ENCODE measurements at places on chromosomes 4 and X.

- no peak for DNase-seq
These were observed 3.7 kb downstream of the MTMR1 start for GRCh38 chrX:150696866-150697265.

DNA sequence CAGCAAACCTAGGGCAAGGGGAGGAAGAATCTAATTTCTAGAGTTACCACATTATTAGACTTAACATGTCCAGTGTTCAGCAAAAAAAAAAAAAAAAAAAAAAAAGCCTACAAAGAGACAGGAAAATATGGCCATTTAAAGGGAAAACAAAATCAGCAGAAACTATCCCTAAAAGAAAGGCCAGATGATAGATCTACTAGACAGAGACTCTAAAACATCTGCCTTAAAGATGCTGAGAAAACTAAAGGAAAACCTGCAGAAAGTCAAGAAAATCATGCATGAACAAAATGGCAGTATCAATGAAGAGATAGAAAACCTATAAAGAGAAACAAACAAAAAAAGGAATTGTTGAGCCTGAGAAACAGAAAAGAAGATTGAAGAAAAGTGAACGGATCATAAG, 43.8 kb downstream of the NELFA start:
- DNase-seq: no peak

DNA sequence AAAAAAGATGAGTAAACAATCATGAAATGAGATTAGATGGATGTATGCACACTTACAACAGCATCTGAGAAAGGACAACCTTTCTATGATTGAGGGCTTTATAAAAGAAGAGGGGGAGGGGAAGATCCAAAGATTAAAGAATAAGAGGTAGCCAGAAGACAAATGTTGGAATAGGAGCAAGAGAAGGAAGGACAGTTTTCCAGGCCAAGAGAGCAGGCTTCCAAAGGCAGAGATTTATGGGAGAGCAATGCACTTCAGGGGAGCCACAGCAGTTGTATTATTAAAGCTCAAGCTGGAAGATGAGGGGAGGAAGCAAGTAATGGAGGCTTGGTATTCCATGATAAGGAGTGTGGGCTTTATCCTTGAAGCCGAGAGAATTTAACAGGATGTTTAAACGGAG, 110.3 kb upstream of the PTPN13 start:
- DNase-seq: no peak

GRCh38 chr4:110372485-110372884, 103.5 kb upstream of the ENPEP start:
- DNase-seq: no peak

GRCh38 chr4:62051332-62051731, 851.2 kb downstream of the ADGRL3 start:
- no peak for DNase-seq

GRCh38 chr4:167221084-167221483, 13.2 kb downstream of the SPOCK3 start:
- DNase-seq: no peak

DNA sequence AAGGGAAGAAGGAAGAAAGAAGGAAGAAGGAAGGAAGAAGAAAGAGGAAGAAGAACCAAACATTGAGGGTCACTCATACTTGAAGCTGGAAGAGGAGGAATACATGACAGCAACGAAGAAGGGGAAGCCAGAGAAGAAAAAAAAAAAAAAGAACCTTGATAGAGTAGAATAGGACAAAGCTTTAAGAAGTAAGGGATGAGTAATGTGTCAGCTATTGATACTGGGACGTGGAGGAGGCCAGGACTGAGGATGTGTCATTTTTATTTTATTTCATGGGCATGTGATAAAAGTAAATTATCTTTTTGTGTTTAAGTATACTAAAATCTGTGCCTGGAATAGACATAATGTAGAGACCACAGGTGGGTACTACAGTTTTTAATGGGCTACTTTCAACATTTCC, 6.4 kb downstream of the EDA2R start:
- DNase-seq: peak; percentile 29

- DNase-seq: no peak
These were observed 90.7 kb upstream of the PCDH18 start for GRCh38 chr4:137623013-137623412.

DNA sequence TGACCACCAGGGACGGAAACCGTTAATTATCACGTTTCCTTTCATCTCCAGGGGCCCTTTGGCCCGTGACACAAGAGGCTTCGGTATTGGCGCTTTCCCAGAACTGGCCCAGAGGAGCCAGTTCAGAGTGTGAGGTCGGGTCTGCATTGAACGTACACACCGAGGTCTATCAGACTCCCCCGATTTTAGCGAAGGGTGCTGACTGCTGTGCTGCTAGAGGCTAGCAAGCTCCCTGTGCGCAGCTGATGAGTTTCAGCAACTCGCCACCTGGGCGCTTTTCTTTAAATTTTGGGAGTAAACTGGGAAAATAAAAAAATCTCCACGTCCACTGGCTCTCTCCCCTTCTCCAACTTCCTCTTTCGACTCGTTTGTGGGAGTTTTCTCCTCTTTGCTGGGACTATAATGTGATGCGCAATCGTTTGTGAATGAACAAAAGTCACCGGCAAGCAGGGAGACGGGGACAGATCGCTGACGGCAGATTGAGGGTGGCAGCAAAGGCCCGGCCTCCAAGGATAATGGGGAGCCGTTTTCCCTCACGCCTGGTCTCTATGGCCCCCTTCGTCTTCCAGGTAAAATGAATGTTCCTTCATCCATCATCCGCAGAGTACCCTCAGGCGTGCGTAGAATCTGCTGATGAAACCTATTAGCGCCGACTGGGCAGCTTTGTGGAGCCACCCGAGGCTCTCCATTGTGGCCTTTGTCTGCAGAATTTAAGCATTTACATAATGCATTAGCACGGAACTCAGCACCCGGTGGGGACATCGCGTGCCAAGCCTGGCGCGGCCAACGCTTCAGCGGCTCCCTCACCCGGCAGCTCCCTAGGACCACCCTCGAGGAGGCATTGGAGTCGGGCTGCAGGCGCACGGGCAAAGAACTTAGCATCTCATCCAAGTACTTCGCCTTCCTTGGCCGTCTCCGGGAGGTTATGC, 1.6 kb upstream of the LRAT start:
- no peak for DNase-seq

GRCh38 chrX:9682456-9682855, 83.2 kb downstream of the GPR143 start:
- DNase-seq: no peak

DNA sequence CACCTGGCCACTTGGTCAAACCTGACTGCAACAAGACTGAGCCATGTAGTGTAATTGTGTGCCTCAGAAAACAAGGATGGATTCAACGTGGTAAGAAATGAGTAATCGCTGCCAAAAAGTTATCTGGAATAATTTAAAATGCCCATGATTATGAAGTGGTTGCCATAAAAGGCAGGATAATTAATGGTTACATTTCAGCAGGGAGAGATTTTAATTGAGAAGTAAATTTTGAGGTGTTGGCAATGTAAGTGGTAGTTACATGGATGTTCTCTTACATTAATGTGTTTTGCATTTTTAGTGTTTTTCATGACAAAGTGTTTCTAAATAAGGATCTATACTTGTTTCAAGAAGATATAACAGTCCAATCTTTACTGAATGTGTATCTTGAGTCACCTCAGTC, 15.7 kb downstream of the HAUS3 start:
- DNase-seq: no peak

GRCh38 chr4:153731239-153731638, 28.6 kb downstream of the RNF175 start:
- peak; percentile 91 for DNase-seq

GRCh38 chr4:155025762-155026457, 182.5 kb upstream of the NPY2R start:
- DNase-seq: peak; percentile 25

DNA sequence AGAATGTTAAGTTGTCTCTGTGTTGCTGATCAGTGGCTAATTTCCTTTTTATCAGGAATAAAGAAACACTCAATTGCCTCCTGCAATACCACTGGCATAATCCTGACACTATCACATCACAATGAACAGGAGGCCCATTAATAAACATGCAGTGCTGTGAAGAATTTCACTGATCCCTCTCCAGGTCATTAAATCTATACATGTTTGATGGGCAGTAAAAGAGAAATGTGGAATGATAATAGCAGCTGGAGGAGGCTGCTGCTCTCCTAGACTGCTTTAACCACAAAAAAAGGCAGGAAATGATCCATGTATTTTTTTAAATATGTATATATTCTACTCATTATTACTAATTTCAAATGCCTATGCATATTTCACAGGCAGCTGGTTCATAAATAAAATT, 202.1 kb downstream of the CENPC start:
- DNase-seq: no peak

GRCh38 chr4:74056114-74056857, 17.8 kb upstream of the CXCL3 start:
- DNase-seq: peak; percentile 63

DNA sequence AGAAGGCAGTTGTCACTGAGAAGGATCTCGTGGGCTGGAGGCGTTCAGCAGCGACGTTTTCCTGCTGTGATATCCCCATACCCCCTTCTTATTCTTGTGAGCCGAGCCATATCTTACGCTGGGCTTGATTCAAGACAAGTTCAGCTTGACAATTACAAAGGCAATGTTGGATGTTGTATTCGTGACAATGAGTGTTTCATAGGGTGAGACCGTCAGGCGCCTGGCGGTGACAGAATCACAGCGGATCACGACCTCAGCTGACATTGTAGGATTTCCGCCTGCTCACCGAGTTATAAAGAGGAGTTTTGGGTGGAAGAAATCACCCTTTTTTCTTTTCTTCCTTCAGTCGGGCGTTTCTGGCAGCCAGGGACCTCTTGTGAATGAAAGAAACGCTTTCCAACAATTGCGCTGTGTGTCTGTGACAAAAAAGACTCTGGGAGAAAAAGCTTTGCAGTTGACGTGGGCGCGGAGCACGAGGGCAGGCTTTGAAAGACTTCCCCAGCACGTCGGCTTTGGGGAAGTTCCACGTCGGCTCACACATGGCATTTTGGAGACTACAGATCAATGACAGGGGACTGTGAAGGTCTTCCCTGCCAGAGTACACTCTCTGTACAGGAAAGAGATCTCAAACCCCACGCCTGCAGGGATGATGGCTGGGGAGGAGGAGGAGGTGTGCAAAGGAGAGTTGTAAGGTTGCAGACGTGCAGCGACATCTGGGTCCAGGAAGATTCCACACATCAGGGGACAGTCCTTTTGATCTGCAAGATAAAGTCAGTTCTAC, 135.4 kb downstream of the CRLF2 start:
- no peak for DNase-seq

- DNase-seq: peak; percentile 52
These were observed 63.2 kb downstream of the CLDN22 start for GRCh38 chr4:183256756-183257385.

GRCh38 chrX:33195698-33196097, 15.7 kb downstream of the DMD start:
- DNase-seq: no peak

GRCh38 chr4:10593130-10593529, 91.4 kb downstream of the CLNK start:
- no peak for DNase-seq

GRCh38 chr4:146143888-146144287, 31.6 kb upstream of the LSM6 start:
- no peak for DNase-seq

DNA sequence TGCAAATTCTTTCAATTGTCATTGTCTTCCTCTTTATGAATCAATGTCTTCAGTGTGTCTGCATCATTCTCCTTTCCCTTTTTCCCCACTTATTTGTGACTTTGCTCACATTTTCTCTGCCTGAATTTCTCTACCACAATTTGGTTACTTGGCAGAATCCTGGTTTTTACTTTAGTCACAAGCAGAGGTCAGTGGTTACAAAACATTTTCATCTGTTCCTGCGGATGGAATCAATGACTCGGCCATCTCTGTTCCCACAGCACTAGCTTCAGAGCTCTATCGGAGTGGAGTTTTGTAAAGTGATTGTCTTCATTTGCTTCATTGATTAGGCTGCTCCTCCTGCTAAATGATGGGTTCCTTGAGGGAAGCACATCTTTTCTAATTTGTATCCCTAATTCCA, 501.3 kb upstream of the AADAT start:
- DNase-seq: peak; percentile 14

DNA sequence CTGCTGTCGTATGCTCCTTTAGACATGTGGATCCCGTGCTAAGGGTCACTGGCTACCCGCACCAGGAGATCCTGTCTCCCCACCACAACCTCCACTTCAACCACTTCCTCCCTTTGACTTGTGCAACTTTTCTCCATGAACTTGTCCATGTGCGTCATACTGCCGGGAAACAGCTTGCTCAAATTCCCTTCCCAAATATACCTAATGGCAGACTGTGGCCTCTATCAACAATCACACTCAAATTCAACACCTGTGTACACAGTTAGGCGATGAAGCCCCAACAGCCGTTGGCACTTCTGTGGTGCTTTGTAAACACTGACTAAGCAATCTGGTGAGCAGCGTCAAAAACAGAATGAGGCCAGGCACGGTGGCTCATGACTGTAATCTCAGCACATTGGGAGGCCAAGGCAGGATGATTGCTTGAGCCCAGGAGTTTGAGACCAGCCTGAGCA, 49.5 kb downstream of the CD99L2 start:
- DNase-seq: no peak

DNA sequence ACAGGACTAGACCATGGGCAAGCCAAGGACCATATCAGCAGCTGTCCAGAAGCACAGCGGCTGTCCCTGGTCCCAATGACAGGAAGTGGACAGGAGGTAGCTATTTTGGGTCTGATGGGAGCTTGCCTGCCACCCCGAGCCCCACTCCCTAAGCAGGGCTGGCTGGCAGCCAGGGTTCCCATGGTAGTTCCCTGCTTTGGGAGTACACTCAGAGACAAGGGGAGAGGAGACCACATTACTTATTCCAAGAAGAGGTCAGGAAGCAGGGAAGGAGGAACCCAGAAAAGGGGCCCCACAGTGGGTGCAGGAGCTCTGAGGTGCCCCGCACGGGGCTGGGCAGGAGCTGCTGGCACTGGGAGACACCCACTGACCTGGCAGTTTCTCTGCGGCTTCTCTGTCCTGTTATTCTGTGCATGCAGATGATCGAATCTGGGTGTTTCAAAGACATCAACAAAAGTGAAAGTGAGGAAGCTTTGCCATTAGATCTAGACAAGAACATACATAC, 36.3 kb downstream of the HTT-AS start:
- no peak for DNase-seq

- DNase-seq: peak; percentile 18
These were observed 93.5 kb upstream of the UCP1 start for GRCh38 chr4:140662082-140662869.

DNA sequence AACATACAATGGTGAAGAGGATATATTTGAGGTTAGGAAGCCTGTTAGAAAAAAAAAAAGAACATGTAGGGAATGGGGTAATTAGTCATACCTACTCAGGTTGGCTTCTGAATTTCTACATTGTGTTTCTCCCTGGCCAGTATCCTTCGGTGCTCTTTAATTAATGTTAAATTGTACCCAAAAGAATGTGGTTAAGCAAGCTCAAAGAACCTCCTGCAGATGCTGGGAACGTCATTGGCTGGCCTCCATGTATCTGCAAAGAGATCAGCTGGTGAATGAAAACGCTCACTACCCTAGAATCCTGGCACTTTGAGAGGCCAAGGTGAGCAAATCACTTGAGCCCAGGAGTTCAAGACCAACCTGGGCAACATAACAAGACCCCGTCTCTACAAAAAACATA, 942.3 kb upstream of the PRKX start:
- no peak for DNase-seq

Data from fibroblast of upper back skin (primary cell).